ENCODE measurements at places on chromosomes 1 and 21.

- no peak for DNase-seq
Measured at GRCh38 chr1:17207540-17207939, 2.6 kb downstream of the PADI1 start.

DNA sequence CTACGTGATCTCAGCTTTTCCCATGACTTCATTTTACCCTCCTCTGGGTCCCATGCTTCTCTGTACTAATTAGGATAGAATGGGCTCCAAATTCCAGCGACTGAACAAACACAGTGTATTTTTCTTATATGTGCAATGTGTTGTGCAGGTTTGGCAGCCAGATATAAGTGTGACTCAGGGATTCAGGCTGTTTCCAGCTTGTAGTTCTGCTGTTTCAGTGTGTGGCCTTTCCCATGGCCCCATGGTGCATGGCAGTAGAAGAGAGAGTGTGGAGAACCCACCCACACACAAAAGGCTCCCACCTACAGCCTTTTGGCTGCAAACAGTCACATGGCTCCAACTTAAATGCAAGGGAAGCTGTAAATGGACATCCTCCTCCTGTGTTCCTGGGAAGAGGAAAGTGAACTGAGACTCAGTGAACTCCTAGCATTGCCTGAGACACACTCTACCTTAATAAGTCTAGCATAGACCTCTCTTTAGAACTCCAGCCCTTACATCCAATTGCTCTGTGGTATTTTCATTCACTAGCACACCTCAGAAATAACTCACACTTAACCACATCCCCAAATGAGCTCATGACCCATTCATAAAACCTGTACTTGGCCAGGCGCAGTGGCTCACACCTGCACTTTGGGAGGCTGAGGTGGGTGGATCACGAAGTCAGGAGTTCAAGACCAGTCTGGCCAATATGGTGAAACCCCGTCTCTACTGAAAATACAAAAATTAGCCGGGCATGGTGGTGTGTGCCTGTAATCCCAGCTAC, 58.7 kb downstream of the KIAA0040 start:
- DNase-seq: no peak

- no peak for DNase-seq
Measured at GRCh38 chr1:165843304-165843703, 15.9 kb downstream of the UCK2 start.

DNA sequence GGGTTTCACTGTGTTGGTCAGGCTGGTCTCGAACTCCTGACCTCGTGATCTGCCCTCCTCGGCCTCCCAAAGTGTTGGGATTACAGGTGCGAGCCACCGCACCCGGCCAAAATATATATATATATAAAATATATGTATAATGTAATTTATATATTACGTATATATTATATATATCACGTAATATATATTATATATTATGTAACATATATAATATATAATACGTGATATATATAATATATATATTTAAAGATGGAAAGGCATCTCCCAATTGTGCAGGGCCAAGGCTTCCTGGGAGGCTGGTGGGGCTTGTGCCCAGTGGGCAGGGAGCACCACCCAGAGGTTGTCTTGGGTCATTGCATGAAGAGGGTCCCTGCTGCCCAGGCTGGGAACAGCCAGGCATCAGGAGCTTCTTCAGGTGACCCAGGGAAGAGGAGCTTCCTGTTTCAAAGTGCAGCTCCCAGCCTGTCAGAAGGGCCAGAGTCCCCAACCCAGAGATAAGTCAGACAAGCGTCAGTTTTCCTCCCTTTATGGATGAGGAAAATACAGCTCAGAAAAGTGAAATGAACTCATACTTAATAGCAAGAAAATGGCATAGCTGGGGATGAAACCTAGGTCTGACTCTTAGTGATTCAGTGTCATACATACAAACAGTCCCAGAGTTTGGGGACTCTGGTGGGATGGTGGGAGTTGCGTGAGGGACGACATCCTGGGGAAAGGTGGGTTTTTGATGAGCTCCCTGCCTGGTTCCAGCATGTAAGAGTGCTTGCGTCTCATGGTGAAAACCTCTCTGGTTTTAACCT, 12.0 kb downstream of the UBE2Q1 start:
- DNase-seq: no peak
